ENCODE measurements at places on chromosomes 6 and 20.
A peak's percentile ranks its signal among the peaks of the same experiment; 100 is the strongest.

GRCh38 chr6:24923885-24924401, 11.8 kb downstream of the RIPOR2 start:
- DNase-seq = no peak

DNA sequence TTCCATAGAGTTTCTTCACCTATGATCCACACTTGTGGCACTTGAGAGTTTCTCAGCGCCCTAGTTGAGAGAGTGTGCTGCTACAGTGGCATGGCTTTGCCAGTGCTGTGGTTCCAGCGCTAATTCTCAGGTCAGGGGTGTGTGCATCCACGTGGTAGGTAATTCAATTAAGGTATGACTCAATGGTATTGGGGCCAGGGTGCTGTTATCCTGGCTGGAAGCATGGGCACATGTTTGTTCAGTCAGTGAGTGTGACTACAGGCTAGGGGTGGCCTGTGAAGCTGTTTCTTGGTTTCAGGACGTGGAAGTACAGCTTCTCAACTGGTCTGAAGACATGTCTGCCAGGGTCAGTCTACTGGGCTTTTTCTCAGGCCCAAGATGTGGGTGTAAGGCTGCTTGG, 3.0 kb upstream of the SEMG2 start:
- DNase-seq = no peak

GRCh38 chr6:148653138-148653776, 93.6 kb upstream of the UST start:
- no peak for DNase-seq

- no peak for DNase-seq
Measured at GRCh38 chr6:85684809-85685171, 42.1 kb upstream of the SYNCRIP start.

- no peak for DNase-seq
Measured at GRCh38 chr6:46730921-46731461, 4.2 kb downstream of the PLA2G7 start.

- DNase-seq = no peak
Measured at GRCh38 chr6:18763086-18763485, 375.9 kb downstream of the RNF144B start.

GRCh38 chr6:13404228-13404891, 76.0 kb upstream of the TBC1D7 start:
- DNase-seq = no peak

- no peak for DNase-seq
Measured at GRCh38 chr6:158677906-158678578, 28.2 kb downstream of the SYTL3 start.

GRCh38 chr6:156943816-156944215, 166.6 kb downstream of the ARID1B start:
- DNase-seq = no peak

- DNase-seq = no peak
Measured at GRCh38 chr6:18415671-18416340, 28.7 kb downstream of the RNF144B start.

DNA sequence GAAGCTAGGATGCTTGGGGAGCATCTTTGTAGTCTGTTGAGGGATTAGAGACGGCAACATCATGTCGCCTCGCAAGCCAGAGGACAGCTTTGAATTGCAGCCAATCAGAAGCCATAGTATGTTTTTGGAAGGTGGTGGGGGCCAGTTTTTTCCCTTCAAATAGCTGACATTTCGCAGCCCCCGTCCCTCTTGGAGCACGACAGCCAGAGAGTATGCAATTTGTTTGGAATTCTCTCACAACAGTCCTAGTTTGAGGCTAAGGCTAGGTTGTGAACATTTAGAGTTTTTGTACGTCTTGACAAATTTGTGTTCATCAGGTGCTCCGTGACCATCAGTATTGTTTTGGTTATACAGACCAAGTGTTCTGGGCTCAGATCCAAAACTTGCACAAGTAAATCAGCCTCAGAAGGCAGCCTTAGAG, 83.3 kb downstream of the PLCB1 start:
- no peak for DNase-seq

DNA sequence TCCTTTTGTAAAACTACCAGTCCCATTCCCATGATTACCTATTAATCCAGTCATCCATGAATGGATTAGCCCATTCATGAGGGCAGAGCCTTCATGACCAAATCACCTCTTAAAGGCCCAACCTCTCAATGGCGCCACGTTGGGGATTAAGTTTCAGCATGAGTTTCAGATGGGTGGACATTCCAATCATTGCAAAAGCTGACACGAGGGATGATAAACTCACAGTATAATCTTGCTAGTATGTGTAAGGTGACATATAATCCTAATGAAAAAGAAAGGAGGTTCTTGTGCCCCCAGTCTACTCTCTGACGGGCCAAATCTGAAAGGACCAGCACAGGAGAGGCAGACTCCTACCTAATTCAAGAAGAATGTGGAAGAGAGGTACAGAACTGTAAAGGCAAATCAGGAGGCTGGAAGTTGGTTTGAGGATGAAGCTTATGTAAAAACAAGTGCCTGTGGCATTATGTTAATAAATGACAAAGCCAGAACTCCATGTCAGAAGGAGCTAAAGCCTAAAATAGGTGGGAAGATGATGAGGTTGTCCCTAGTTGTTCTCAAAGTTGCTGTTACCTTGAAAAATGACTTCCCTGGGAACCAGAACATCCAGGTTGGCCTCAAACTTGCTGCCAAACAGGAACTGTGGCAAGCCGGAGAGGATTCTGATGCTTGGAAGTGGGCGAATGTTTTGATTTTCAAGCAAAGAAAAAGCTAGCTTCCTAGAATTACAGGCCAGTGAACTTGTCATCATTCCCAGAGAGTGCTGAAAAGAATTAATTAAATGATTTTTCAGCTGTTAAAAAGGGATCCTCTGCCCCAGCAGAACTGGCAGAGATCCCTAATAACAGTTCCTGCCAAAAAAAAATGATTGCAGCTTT, 106.5 kb upstream of the TIAM2 start:
- DNase-seq = no peak

GRCh38 chr20:50003253-50003656, 20.5 kb downstream of the SNAI1 start:
- no peak for DNase-seq

DNA sequence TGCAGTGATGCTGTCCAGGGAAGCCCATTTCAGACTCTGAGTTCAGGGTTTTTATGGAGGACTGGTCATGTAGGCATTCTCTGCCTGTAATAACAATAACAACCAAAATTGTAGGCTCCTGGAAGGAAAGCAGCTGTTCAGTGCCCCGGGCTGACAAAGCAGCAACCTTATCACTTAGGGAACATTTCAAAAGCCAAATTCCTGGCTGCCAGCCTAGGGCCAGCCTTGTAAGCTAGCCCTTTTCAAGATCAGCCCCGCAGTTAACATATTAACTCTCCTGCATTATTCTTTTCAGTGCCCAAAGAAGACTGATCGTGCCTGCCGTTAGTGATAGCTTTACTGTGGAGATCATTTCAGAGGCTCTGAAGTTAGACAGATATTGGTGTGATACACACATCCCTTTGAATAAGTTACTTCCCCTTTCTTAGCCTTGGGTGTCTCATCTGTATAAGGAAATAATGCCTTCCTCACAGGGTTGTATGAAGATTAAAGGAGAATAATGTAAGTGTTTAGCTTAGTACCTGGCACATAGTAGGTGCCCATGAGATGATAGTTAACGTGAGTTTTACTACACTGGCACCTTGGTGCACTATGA, 44.1 kb downstream of the CTNNBL1 start:
- DNase-seq = no peak

GRCh38 chr6:40436685-40437604, 150.2 kb downstream of the LRFN2 start:
- no peak for DNase-seq

GRCh38 chr20:35296101-35296554, 3.9 kb upstream of the FAM83C start:
- DNase-seq = no peak

- no peak for DNase-seq
Measured at GRCh38 chr6:104108634-104109033, 751.1 kb downstream of the HACE1 start.

- DNase-seq = no peak
Measured at GRCh38 chr20:19375395-19375794, 163.0 kb downstream of the SLC24A3 start.

- peak; percentile 17 for DNase-seq
Measured at GRCh38 chr6:27541212-27541932, 68.5 kb upstream of the ZNF184 start.

- DNase-seq = no peak
Measured at GRCh38 chr6:2730353-2731107, 20.2 kb downstream of the MYLK4 start.

DNA sequence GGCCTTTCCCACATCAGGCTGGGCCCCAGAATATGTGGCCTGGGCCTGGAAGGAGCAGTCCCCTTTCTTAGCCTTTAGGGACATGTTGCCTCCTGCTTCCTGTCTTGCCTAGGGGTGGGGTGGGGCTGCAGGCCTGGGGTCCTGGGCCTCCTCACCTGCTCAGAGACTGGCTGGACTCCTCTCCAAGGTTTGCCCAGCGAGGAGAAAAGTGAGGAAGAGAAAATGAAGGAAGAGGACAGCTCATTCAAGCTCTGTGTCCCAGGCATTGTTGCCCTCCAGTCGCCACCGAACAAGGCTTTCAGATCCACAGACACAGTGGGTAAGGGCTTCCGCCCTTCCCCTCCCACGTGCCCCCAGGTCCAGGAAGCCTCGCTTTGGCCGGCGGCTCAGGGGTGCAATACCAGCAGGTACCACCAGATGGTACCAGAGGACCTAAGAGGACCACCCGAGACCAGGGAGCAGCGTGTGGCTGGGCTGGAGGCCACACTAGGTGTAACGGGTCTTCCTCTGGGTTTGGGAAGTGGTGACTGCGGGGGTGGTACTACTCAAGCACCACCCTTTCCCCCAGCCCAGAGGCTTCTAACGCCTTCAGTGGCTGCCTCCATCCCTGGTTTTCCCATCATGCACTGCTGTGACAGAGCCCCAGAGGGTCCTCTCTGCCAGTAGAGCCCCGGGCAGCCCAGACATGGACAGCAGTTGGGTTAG, 5.5 kb upstream of the BAK1 start:
- peak; percentile 61 for DNase-seq

- no peak for DNase-seq
Measured at GRCh38 chr6:108961985-108962384, 113.8 kb downstream of the ARMC2 start.

DNA sequence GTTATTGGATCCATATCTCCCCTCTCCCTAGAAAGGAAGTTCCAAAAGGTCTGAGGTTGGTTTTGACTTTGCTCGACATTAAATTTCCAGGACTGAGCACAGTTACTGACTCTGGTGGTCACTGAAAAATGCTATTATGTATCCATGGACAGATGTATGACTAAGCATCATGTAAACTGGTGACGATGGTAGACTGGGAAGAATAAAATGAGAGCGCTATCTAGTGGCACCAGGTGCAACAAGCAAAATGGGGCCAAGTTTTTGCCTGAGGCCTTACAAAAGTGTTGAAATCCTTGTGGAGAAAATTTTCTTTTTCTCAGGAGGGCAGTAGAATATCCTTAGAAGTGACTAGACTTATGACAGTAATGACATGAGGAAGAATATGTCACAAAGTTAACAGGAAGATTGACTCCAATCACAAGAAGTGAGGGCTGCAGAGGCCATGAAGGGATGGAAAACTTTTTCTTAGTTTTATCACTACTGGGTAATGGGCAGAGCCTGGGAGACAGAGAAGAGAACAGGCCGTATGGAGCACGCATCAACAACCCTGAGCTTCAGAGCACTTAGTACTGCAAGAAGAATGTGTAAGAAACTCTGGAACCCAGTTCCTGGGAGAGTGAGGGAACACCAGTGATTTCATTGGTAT, 88.9 kb upstream of the ELOVL5 start:
- peak; percentile 22 for DNase-seq

GRCh38 chr20:55953201-55953600, 52.1 kb downstream of the CBLN4 start:
- DNase-seq = no peak

- no peak for DNase-seq
Measured at GRCh38 chr6:107629548-107630129, 139.7 kb downstream of the SOBP start.

- DNase-seq = peak; percentile 44
Measured at GRCh38 chr6:158536891-158537798, 22.7 kb upstream of the TMEM181 start.

DNA sequence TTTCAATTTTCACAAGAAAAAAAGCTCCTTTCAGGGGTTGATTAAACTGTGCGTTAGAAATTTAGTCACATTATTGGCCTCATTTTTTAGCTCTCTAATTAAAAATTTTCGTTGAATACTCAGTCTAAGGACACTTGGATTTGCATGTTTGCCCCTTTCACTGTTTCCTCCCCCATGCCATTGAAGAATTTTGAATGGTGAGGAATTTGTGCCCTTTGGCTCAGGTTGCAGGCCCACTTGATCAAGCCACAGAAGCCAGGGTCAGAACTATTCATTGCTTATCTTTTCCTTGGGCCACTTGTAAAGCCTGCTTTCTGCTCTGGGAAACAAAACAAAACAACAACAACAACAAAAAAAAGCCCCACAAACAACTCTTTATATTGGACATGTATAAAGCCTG, 12.2 kb downstream of the LIN28B start:
- DNase-seq = no peak

- no peak for DNase-seq
Measured at GRCh38 chr20:42313704-42314103, 695.5 kb upstream of the CHD6 start.

GRCh38 chr6:33786736-33787135, 2.2 kb downstream of the LEMD2 start:
- no peak for DNase-seq

DNA sequence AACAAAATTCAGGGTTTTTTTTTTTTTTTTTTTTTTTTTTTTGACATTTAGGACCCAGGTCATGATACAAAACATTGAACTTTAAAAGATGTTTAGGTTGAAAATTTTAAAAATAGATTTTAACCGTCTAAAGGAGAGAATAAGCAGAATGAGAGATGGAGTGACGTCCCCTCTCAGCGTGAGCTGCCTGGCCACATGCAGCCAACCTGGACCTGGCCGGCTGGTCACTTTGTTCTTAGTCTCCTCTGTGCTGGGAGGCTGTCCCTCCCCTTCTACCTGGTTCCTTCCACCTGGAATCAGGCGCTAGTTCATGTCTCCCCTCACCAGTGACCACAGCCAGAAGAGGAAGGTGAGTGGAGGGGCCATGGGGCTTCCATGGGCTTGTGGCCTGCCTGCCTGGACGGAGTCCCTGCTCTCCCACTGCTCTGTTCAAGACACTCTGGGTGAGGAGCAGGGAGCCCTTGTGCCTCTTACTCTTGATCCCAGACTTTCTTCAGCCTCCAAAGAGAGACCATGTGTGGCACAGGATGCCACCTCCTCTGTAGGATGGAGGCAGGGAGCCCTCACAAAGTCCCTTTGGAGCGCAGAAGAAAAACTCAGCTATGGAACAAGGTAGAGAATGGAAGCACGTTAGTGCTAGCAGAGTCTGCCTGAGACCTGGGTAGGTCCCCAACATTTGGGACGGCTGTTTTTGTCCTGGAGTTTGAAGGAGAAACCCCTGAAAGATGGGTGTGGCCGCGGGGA, 31.7 kb downstream of the IRF4 start:
- no peak for DNase-seq

DNA sequence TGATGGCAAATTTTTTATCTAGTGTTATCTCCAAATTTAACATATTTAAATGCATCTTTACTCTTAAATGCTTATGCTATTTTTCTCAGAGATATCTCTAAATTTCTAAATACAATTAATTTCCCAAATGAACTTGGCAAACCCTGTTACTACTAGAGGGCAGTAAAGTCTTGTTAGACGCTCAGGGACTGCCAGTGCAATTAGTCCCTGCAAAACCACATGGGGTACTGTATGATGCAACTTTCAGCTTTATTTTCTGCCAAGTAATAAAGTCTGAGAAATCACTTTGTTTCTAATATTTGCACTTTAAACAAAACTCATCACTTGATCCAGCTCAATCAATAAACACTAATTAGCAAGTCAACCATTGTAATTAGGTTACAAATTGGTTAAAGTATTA, 76.0 kb upstream of the ADGRB3 start:
- DNase-seq = peak; percentile 78

- no peak for DNase-seq
Measured at GRCh38 chr20:53907968-53908751, 162.2 kb downstream of the BCAS1 start.
